ENCODE measurements at places on chromosomes 13 and 19.

DNA sequence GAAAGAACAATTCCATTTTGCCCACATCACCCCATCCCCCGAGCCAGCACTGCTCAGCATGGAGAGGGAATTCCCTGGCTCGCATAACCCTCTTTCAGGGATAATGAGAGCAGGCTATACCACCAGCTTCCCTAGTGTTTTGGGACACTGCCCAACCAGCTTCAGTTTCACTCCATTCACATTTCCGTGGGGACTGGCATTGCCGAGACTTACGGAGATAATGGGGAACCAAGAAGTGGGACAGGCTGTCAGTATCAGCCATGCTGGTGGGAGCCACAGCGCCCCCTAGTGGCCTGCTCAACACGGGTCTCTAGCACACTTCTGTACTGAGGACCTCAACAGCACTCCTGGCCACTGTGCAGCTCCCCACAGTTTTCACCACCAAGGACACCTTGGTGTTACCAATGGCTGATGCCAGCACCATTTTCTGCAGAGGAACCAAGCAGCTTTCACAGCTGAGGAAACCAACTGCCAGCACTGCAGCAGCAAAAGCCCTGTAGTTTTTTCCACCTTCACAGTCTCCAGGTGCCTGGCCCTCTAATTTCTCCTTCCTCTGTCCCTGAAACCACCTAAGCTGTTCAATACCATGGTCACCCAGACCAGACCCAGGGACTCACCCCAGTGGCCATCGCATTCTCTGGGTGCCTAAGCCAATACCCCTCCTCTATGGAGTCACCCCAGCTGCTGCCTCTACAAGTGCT is 23.7 kb downstream of the SLC6A16 start:
- peak; percentile 59 for DNase-seq

- no peak for DNase-seq
These were observed 73.4 kb downstream of the COL4A2 start for GRCh38 chr13:110380359-110381028.

GRCh38 chr13:98222081-98222554 is 45.0 kb upstream of the RNF113B start:
- DNase-seq, result no peak

GRCh38 chr13:40116008-40116407 is 460.5 kb downstream of the COG6 start:
- no peak for DNase-seq

DNA sequence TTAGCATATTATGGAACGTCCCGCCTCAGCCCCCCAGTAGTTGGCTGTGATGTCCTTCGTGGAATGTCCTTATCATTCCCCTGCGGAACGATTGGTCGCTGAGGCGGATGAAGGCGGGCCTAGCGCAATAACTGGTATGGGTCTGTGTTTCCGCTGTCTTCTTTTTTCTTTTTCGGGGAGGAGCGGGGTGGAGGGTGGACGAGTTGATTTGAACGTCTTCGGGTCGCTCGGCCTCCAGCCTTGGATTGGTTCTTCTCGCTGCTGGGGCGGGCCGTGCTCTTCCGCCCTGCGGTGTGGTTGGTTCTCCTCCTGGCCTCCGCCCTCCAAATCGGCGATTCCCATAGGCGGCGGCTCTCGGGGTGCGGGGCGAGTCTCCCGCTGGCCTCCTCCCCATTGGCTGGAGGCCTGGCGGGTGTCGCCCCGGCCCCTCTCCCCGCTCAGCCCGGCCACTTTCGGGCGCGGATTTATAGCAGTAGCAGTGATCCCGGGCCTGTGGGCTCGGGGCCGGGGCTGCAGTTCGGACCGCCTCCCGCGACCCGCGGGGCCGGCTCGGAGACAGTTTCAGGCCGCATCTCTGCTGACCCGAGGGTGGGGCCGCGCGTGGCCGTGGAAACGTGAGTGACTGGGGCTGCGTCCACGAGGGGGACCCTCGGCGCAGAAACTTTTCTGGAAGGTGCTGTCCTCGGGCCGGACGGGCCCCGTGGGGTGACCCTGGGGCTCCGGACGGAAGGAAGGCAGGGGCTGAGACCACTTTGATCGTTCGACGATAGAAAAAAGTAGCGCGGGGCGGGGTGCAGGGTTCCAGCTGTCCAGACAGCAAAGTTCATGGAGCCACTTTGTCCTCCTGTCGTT is 2.1 kb downstream of the ING1 start:
- DNase-seq, result peak; percentile 92

DNA sequence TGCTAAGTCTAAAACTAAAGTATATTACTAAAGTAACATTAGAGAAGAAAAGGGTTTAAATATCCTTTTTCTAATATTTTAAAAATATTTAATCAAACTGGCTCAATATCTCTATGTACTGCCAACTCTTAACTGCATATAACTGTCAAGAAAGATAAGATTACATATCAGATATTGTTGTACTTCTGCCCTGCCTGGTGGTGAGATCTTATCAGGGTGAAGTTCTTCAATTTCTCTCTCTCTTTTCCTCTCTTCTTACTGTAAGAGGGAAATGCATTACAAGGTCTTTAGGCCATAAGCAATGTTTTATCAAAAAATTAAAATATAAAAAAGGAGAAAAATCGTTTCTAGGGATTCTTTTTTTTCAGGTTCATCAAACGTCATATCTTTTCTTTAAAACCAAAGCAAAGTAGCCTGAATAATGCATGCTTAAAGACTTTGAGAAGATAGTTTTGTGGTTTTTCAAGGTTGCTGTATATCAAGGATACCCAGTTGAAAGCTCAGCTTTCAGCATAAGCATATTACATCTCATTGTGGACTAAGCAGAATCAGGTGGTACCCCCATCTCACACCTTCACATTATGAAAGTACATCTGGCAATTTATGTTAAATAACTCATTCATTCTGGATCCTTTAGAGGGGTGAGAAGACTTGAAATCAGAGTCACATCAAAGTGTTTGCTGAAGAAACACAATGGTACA is 1625.7 kb upstream of the SLC10A2 start:
- DNase-seq, result no peak

GRCh38 chr19:9580728-9581127 is 3.6 kb downstream of the ZNF121 start:
- no peak for DNase-seq

DNA sequence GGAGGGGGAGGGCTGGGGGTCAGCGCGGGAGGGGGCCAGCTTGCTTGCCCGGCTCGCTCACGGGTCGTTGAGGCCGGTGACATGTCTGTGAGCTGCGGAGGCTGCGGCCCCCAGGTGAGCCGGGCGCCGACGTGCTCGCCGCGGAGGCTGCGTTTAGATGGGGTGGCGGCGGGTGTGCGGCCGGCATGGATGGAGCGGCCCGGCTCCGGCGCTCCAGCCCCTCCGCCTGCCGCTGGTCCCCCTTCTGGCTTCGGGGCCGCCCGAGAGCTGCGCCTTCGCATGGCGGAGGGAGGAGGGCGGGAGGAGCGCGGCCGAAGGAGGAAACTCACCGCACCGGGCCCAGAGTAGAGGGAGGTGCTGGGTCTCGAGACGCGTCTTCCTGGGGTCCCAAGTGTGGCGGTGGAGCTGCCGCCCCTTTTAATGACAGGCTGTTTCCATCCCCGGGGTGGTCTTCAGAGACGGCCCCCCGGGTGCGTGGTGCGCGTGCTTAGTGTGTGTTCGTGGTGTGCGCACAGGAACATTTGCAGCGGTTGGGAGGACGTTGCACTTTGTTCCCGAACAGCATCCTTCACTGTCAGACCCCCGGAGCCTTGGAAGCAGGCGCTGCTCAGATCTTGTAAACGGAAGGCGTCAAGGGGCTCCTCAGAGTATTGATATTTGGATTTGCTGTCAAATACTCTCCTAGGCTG is at the start of gene AKAP11:
TSS of gene AKAP11 (plus strand) at position 38 of the 689 bp plus-strand sequence. CDS start 14,197 bp downstream, outside the sequence.
- peak; percentile 13 for DNase-seq

DNA sequence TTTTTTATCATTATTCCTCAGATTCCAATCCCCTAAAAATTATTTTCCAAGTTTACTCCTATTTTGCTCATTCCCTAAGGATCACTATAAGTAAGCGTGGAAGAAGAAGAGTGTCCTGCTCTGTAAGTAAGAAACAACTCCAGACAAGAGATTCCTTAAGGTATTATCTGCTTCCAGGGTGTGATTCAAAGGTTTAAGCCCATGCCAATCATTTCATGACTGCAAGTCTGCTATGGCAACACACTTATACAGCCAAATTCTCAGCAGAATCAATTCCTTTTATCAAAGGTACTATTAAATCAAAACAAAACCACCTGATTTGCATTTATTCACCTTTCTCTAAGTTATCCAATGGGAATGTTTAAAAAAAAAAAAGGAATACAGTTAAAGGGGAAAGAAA is 43.7 kb downstream of the FOXO1 start:
- DNase-seq, result no peak

- no peak for DNase-seq
These were observed 49.1 kb downstream of the LMO7 start for GRCh38 chr13:75685239-75685697.

DNA sequence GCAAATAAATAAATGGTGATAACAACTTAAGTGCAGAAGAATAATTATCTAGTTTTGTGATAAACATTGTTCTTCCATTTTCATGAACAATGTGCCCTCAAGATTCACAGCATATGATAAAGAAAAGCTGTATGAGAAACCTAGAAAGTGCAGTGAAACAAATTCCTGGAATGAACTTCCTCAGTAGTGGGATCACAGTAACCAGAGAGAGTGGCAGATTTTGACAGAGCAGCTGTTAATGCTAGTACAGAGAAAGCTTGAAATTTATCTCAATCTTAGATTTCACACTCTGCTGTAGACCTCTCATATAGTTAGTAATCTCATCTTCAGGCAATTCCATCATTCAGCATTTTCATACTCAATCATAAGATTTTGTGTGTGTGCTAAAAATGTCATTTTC is 664.9 kb downstream of the PCDH9 start:
- no peak for DNase-seq

DNA sequence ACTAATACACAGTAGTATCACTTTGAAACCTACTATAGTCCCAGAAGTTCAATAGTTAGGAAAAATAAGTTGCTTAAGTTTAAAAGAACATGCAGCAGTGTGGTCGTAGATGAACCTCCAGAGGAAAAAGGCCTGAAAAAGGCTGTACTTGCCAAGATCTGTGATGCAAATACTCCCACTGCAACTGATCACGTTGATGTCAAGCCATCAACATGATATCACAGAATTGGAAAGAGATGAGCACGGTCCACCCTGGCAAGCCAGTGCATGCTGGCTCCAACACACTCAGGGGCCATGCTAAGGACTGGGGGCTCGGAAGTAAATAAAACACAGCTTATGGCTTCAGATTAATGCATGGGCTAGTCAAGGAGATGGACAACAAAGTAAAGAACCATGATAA is 71.8 kb upstream of the LRCH1 start:
- no peak for DNase-seq

GRCh38 chr13:27450921-27451471 is 632 bp upstream of the MTIF3 start:
- no peak for DNase-seq

DNA sequence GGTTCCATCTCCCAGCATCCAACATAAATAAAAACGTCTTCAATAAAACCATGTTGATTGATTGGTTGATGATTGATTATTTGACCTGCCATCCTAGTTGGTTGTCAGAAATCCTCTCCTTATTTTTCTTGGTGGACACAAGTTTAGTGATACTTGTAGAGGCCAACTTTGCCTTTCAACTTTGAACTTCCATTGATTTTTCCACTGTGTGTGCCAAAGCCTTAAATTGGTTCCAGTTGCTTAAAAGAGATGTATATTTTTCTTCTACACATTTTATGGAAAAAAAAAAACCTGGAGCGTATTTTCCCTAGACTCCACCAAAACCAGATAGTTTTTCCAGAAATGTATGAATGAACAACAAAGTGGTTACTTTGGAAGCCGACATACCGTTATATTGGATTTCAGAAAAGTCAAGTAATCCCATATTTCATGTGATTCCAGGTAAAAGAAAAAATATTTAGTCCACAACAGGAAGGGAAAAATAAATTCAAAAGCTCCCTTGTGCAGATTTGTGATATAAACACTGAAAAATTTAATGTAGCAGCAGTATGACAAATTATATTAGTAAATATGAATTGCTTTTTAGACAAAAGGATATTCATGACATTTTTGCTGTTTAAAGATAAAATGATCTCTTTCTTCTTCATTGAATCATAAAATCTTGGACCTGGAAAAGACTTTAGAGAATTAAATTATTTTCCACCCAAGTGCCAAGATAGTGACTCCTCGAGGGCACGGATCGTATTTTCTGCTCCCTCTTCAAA is 85.2 kb downstream of the MBNL2 start:
- no peak for DNase-seq

- DNase-seq, result no peak
These were observed 1899.4 kb downstream of the PCDH9 start for GRCh38 chr13:65330691-65331090.

DNA sequence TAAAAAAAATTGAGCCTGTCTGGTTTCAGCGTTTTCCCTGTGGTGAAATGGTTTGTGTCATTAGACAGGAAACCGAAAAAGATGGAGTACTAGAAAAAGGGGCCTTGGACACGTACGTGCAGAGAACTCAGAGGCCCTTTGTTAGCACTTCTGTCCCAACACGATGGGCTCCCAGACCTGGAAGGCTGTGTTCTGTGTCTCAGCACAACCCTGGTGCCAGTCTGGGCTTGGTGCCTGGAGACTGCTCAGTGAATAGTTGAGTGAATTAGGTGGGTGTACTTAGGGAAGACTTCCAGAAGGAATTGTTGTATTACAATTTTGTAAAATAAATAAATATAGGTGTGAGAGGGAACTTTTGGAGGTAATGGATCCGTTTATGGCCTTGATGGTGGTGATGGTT is 8.7 kb downstream of the ZNF71 start:
- no peak for DNase-seq

DNA sequence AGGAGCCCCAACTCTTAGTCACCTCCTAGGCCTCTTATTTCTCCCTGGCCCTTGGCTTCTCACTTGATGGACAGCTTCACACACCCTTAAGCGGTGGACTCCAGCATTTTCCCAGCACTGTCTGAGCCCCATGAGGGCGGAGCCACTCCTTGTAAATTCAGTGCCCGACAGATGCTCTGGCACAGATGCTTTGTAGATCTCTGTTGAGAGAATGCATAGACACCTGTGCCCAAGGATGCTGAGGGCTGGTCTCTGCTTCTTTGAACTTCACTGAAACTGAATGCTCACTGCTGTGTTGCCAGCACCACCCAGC is 3.3 kb downstream of the SYCN start:
- DNase-seq, result no peak

DNA sequence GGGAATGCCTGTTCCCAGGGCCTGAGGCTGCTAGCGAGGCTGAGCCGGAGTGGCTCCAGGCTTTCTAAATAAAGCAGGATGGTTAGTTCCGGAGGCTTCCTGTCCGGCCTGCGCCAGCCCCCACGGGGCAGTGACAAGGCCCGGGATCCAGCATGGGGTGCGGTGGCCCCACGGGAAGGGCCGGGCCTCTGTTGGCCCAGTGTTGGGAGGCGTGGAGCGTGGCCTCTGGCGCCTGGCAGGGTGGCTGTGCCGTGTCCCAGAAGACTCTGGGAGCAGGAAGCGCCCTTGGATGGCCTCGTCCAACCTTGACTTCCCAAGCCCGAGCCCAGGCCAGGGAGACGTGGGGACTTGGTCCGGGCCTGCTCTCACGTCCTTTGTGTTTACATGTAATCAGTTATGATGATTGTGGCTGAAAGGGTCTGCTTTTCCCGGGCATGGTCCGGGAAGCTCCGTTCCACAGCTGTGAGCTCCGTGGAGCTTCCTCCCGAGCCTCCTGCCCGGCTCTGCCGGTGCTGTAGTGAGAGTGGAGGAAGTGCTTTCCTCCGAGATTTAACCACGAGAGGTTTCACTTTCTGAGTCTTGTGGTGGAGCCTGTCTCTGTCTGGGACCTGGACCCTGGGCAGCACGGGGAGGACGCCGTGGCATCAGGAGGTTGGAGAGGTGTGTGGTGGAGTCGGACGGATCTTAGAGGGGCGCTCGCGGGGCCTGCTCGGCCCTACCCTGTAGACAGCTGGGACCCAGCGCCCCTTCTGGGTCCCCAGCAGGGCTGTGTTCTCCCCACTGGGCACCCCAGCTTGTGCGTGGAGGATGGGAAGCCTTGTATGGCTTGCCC is 4.6 kb downstream of the GNA11 start:
- no peak for DNase-seq

- DNase-seq, result no peak
These were observed 203.2 kb downstream of the TSHZ3 start for GRCh38 chr19:31146015-31146414.
